ENCODE measurements at places on chromosomes 2 and 18.

GRCh38 chr18:22067682-22068081, 101.7 kb upstream of the GATA6 start:
- no peak for DNase-seq

- DNase-seq, result peak; percentile 19
Observed at GRCh38 chr18:45198526-45198925, 416.8 kb upstream of the SLC14A2 start.

DNA sequence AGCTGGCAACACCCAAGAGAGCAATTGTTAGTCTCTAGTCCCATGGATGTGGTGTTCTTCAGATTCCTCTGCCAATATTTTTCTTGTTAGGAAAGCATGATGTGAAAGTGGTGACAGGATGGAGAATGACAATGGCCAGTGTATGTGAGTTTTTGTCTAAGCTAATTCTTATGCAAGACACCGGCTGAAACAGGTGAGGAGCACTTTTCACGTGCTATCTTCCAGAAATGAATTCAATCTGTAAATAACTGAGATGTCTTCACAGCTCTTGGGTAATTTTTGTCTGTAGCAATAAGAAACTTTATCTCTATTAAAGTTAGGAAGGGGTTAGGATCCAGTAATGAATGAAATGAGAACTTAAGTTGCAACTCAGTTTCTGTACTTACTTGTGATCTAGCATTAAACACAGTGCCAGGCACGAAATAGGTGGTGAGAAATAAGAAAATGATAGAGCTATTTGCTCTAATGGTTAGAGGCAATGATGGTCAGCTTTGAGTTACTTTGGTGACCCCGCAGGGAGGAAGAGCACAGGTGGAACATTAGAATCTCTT, 676 bp upstream of the AGPS start:
- DNase-seq, result no peak

DNA sequence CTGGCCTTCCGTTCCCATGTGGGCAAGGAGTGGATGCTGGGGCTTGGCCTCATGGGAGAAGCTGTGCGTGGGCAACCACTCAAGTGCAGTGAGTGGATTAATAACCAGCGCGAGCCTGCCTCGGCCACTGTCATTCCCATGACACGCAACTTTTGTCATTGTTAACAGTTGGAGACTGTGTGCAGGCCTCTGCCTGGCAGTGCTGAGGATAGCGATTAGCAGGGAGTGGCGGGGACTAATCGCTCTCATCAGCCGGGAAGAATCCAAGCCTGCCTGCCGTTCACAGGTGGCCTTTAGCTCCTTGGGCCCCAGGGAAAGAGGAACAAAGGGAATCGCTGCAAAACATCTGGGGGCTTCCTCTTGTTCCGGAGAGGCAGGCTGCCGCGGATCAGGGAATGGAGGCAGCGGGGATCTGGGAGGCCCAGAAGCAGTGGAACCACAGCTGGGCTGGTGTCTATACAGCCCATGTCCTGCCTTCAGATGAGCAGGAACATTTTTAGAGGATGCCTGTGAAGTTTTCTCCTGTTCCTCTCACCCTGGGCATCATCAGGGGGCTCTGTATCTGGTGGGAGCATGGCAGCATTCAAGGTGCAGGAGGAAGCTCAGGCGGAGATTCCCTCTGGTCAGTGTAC, 53.8 kb downstream of the CTIF start:
- no peak for DNase-seq

DNA sequence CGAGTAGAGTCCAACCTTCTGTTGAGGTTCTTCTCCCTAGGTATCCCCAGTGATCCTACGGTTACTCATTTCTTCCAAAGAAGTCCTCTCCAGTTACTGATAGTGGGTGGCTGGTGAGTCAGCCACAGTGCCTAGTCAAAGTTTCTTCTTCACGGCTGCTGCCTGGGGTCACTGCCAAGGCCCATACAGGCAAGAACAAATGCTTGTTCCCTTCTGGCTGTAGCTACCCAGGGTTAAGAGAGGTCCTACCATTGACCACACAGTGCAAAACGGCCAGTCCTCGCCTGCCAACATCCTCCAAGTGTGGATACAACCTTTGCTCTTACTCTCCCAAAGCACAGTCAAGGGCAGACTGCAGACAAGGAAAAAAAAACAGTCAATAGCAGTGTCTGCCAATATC, 2.9 kb upstream of the PTPN4 start:
- DNase-seq, result peak; percentile 74

- DNase-seq, result peak; percentile 58
Observed at GRCh38 chr18:67318651-67319050, 197.9 kb downstream of the DSEL start.
